ENCODE measurements at places on chromosomes 6 and 20. TPM values are rescaled to one million over a fixed set of nuclear protein-coding genes. Genes with fewer than 3 reads are reported as not detected.

Gene SLC17A1
- not detected for total RNA-seq

Gene ISM1
- 1.3 TPM for total RNA-seq

Gene NKAIN2
- total RNA-seq = 0.06 TPM

Gene MYBL2
- total RNA-seq = 21.4 TPM

Gene ZNF133
- total RNA-seq = 12.4 TPM

Gene SLC4A11
- total RNA-seq = 10.9 TPM

Gene CGA
- not detected for total RNA-seq

Gene SLC44A4
- total RNA-seq = 0.05 TPM

Gene BFSP1
- 6.4 TPM for total RNA-seq

Gene XKR7
- not detected for total RNA-seq

Gene HAO1
- total RNA-seq = not detected

Gene C6orf62
- 74.0 TPM for total RNA-seq

Gene TTLL9
- total RNA-seq = 0.29 TPM

Gene IYD
- total RNA-seq = not detected

Gene SRMS
- not detected for total RNA-seq

Gene ZBTB12
- 1.7 TPM for total RNA-seq

Gene WFDC10B
- total RNA-seq = not detected

Gene SLC25A27
- total RNA-seq = 2.6 TPM

Gene CLVS2
- total RNA-seq = not detected

Gene CDK5RAP1
- 28.8 TPM for total RNA-seq

Gene LAMA4
- total RNA-seq = 840 TPM

Gene PDE10A
- total RNA-seq = 10.0 TPM

Gene TMC2
- total RNA-seq = not detected

Gene HLA-DQB1
- 0.10 TPM for total RNA-seq

Gene SNPH
- total RNA-seq = 12.2 TPM

Gene SLC26A8
- total RNA-seq = not detected

Gene TRIM10
- total RNA-seq = not detected

Gene TGM2
- 448 TPM for total RNA-seq

Gene KHDC1
- total RNA-seq = 2.9 TPM

Gene DEFB119
- total RNA-seq = not detected

Gene SLCO4A1
- total RNA-seq = 7.9 TPM

Gene HDGFL1
- total RNA-seq = not detected

Gene BEND6
- 0.53 TPM for total RNA-seq

Gene SIRPA
- 35.6 TPM for total RNA-seq

Gene OR2H1
- not detected for total RNA-seq

Data from glomerular endothelial cell (primary cell).